Activated T-helper 1 cell treated with anti-CD3 and anti-CD28 coated beads, Interleukin-2, amount 50 U/mL, for 16 hours (primary cell): ENCODE measurements at places on chromosomes 6 and 20.

- DNase-seq: no peak
Measured at GRCh38 chr6:20932284-20932683, 398.0 kb downstream of the CDKAL1 start.

GRCh38 chr6:158249340-158249836 is 62.9 kb upstream of the TULP4 start:
- DNase-seq: no peak

DNA sequence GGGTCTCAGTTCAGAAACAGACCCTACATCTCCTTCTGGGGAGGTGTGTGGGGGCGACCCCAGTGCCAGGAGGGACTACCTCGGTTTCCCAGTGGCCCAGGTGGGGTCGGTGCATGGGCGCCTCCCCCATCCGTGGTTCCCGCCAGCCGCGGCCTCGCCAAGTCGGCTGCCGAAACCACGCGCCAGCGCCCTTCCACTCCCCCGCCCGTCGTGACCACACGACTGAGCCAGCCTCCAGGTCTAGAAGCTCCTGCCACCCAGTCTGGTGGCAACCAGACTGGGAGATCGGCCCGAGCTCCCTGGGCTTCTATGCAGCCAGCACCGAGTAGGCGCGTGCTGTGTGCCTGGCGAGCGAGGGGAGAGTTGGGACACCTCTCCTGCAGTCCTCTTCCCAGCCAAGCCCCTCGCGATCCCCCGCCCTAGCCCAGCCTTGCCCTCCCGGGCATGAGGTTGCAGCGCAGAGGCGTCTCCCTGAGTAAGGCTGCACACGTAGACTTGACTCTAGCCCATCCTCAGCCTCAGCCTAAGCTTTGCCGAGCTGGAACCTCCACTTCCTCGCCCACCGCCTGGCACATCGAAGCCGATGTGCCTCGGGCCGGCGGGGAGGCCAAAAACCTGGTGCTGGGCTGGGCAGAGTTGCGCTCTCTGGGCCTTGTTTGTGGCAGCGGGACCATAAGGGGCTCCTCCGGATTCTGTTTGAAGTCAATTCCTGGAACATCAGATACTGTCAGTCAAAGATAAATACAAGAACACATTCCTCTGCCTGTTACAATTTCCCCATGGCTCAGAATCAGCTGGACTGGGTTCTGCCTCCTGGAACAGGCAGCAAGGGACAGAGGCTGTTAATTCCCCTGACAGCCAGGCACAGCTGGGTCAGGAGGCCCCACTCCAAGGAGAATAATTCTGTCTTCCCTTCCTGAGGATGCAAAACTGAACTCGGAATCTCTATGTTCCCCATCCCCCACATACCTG is 1.5 kb upstream of the CPNE5 start:
- no peak for DNase-seq

DNA sequence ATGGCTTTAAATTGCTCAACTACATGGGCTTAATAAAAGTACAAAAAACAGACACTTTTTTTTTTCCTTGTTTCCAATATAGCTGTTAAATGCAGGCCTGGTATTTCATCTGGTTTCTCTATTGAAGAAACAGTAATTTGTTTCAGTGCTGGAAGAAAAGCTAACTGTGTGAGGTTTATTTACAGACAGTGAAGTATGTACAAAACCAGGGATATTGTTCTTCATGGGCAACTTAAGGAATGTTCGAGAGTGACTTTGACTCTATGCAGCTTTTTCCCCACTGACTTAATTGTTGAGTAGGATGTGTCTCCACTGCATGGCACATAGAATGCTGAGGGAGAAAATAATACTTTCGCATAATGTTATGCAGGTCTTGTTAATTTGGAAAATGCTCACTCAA is 31.0 kb upstream of the PRL start:
- DNase-seq: no peak

DNA sequence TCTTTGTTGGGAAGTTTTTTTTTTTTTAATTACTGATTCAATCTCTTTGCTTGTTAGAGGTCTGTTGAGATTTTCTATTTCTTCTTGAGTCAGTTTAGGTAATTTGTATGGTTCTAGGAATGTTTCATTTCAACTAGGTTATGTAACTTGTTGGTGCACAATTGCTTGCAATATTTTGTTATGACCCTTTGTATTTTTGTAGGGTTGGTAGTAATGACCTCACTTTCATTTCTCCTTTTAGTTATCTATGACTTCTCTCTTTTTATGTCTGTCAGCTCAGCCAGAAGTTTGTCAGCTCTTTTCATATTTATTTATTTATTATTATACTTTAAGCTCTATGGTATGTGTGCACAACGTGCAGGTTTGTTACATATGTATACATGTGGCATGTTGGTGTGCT is 51.1 kb upstream of the SLC24A3 start:
- DNase-seq: no peak

- no peak for DNase-seq
Measured at GRCh38 chr20:48421547-48421946, 406.3 kb downstream of the PREX1 start.

DNA sequence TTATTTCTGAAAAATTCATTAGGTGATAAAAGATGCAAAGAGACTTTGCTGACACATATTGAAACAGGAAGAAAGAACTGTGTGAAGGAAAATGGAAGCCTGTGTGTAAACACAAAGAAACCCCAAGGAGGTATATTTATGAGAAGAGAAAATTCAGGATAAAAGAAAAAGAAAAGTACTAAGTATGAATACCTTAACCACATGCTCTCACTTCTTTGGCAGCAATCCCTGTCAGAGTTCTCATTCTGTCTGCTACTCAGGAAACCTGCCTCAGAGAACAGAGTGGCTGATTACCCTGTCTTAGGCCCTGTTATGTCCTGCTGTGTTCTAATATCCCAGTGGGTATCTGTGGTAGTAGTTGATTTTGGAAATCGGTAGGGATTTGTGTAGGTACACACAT is 457.9 kb downstream of the TBC1D32 start:
- DNase-seq: no peak

GRCh38 chr6:61217714-61218113 is 1068.3 kb downstream of the KHDRBS2 start:
- no peak for DNase-seq

DNA sequence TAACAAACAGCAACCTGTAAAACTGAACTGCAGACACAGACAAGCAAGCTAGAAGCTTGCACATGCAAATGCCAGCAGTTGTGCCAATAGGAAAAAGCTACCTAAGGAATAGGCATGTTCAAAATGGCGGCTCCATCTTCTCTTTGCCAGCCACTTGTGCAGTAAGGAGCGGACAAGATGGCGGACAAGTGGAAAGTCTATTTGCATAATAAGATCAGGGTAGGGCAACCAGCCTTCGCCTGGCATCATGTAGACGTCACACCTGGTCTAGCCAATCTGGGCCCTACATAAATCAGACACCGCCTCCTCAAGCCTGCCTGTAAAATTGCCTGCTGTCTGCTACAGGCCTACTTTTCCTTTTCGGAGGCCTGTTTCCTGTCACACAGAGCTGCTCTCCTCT is 18.0 kb downstream of the C6orf52 start:
- DNase-seq: no peak

DNA sequence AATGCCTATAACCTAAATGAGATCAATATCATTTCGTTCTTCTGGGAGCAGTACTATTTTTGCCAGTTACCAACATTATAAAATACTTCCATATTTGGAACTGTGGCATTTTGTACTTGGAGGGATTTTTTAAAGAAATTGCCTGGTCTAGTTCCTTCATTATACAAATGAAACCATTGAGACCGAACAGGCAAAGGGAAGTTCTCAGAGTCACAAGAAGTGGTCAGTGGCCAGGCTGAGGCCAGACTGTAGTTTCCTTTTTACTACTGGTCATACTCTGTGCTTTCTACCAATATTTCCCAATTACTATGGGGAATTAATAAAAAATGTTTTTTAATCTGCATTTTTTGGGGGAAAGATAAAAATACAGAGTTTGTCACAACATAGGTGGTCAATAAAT is 332.0 kb downstream of the NRN1 start:
- no peak for DNase-seq

GRCh38 chr6:31558631-31559500 is 11.5 kb downstream of the NFKBIL1 start:
- peak; percentile 59 for DNase-seq
